ENCODE measurements at places on chromosomes 7 and 10.

GRCh38 chr7:158945519-158945918 lies 89.2 kb downstream of the DYNC2I1 start:
- no peak for DNase-seq

DNA sequence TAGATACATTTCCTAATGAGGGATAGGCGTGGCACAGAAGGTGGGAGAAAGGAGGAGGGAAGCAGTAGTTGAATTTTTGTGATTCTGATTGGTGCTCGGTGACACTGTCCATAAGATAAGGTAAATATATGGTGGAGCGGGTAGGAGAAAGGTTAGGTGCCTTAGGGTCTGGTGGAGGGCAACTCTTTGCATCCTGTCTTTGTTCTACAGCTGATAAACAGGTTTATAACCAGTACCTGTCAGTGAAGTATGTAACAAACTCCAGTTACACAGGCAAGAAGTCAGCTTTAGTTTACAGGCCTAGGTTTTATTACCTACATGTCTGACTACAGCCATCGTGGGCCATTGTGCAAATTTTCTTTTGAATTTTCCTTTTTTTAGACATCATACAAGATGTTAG lies 10.9 kb upstream of the FAM180A start:
- DNase-seq = no peak

DNA sequence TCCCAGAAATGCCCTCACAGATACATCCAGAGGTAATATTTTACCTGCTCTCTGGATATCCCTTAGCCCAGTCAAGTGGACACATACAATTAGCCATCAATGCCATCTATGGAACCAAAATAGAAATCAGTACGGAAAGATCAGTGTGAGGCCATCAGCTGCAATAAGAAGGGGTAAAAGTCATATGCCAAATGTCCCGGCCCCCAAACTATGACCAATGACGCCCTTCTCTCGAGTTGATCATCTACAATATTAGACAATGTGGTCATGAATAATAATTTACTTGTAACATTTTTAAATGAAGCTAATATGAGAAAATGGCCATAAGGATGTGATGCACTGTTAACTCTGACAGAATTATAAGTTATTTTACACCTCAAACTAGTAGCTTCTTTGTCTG lies 588.9 kb downstream of the POM121L12 start:
- DNase-seq = no peak

DNA sequence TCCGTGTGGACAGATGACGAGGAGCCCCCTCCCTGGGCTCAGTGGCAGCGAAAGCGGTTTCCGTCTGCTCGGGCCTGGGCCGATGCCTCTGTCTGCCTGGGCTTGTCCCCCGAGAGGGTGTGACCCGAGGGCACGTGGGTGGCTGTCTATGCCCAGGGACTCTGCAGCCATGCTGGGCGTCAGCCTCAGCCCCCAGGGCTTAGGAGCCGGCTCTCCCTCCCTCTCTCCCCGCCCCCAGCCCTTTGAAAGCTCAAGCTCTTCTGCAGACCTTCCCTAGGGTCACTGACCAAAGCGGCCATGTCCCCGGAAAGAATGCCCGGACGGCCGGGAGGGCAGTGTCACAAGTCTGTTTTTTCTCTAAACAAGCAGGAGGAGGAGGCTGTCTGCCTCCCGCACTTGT lies 7.1 kb downstream of the MICALL2 start:
- DNase-seq = no peak

- DNase-seq = no peak
Measured at GRCh38 chr10:50456719-50457118, 167.0 kb downstream of the SGMS1 start.

DNA sequence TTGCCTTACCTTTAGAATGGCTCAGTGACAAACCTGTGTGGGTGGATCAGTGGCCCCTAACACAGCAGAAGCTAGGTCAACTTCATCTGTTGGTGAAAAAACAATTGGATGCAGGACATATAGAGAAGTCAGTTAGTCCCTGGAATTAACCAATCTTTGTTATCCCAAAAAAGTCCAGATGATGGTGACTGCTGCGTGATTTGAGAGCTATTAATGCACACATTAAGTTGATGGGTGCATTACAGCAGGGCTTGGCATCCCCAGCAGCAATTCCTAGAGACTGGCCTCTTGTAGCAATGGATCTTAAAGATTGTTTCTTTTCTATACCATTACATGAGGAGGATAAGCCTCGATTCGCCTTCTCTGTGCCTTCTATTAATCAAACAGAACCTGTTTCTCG lies 33.3 kb downstream of the OR13A1 start:
- DNase-seq = no peak

DNA sequence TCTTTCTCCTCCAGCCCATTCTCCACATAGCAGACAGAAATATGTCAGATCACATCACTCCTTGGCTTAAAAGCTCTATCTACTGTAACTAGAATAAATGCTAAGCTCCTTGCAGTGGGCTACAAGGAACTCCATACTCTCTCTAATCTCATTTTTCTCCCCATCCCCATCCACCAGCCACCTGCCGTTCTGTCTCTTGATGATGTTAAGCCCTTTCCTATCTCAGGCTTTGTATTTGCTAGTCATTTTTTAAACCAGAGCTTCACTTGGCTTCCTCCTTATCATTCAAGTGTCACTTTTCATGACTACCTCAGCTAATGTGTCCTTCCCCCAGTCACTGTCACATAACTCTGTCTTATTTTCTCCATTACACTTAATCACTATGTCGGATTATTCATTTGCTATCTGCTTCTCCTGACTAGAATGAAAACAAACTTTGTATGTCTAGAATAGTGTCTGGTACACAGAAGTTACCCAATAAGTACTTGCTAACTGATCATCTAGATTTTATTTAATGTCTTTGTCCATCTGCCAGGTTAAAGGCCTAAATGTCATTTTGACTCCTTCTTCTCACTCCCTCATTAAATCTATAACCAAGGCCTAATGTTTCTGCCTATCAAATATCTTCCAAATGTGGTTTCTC lies 87.2 kb upstream of the RPA3 start:
- no peak for DNase-seq
